Activated T-helper 2 cell treated with anti-CD3 and anti-CD28 coated beads, Interferon-gamma antibody, Interleukin-2, Interleukin-4, amounts not matched to agents 10 μg/mL and 5 μg/mL and 100 μg/mL, durations not matched to agents 14 hours and 24 hours and 36 hours (primary cell): ENCODE measurements at places on chromosomes 13 and 19. TPM values are rescaled to one million over a fixed set of nuclear protein-coding genes. Genes with fewer than 3 reads are reported as not detected.

Gene SLITRK5
- not detected in 2 replicates for total RNA-seq

Gene ZNF135
- not detected in 2 replicates for total RNA-seq

Gene BEST2
- total RNA-seq: 0.11 TPM in 1 of 2 replicates, not detected in the other

Gene SBSN
- total RNA-seq: not detected in 2 replicates

DNA sequence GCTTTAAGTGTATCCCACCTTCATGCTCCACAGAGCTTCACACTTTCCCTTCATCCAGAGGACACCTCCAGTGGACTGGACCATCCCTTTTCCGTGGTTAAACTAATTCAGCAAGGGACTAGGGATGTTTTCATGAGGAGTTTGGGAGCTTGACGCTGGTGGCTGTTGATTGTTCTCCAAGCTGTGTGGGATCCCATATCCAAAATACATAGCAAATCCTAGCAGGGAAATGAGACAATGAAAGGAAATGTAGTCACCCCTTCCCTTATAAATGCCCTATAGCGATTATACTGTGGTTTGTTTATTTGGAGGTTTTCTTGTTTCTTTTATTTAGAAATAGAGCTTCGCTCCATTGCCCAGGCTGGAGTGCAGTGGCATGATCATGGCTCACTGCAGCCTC is 31.6 kb upstream of the DPRX start:
- no peak for DNase-seq

DNA sequence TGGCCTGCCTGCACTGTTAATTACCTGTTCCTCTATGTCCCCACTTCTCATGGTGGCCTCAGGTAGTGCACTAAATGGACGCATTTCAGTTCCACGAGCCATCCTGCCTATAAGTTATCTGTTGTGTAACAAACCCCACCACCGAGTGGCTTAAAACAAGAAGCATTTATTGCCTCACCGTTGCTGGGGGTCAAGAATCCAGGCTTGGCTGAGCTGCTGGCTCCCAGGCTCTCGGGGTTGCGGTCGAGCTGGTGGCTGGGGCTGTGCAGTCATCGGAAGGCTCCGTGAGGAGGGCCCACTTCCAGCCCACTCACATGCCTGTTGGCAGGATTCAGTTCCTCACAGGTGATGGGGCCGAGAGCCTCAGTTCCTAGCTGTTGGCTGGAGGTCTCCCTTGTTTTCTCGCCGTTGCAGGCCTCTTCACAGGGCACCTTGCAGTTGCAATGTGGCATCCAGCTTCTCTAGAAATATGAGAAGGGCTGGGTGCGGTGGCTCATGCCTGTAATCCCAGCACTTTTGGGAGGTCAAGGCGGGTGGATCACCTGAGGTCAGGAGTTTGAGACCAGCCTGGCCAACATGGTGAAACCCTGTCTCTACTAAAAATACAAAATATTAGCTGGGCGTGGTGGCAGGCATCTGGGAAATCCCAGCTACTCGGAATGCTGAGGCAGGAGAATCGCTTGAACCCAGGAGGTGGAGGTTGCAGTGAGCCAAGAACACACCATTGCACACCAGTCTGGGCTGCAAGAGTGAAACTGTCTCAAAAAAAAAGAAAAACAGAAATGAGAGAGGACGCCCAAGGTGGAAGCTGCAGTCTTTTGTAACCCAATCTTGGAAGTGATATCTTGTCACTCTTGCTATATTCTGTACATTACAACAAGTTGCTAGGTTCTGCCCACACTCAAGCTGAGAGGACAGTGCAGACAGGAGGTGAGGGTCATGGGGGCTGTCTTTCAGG is 6.5 kb upstream of the PTOV1 start:
- no peak for DNase-seq

DNA sequence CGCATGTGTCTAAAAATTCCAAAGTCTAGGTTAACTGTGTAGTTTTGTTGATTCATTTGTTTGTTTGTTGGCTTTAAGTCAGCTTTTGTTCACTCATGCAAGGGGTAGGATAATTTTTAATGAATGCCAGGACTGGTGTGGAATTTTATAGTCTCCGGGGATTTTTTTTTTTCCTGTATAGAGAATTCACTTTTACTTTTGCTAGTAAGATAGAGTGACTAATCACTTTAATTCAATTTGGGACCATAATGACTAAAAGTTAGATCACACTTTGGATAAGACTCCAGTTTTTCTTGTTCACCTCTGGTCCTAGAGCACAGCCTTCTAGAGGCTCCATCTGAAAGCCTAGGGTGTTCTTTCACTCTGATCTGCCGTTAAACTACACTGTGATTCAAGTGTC is 1690.0 kb downstream of the PCDH9 start:
- DNase-seq: no peak
